ENCODE measurements at places on chromosomes 11 and 22.
A peak's percentile ranks its signal among the peaks of the same experiment; 100 is the strongest.

- no peak for DNase-seq
Observed at GRCh38 chr22:32203181-32204039, 1.5 kb downstream of the RFPL2 start.

- no peak for DNase-seq
Observed at GRCh38 chr22:19853879-19854777, 546 bp downstream of the GNB1L start.

DNA sequence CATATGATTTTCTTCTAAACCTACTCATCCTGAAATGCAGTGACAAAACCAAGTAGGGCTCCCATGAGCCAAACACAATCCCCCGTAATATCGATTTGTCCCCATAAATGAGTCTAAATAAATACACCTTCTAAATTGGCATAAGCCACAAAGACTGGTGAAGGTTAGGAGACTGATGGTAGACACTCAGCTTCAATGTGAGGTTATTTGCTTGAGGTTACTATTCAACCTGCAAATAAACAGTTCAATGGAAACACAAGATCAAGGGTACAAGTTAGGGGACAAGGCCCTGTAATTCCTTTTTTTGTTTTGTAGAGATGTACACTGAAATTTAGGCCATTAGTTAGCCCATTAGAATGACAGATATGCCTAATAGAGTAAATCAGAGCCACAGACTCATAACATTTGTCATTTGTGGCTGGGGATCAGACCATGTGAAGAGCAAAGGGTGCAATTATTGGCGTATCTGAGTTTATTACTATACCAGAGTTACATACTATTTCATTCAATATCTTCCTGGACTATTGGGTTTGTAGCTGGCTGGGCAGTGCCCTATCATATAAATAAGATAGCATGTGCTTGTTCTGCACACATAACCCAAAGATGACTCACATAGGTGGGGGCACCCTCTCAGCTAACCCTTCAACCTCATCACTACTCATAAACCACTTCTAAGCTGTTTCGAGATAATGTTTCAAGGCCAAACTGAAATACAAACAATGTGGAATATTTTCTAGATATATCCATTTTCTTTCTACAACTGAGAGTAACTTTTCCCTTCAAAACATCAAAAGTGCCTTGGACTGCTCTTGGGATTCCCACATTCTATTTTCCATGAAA lies 695.3 kb downstream of the KCNA4 start:
- DNase-seq, result no peak

GRCh38 chr11:114617157-114618124 lies 21.9 kb upstream of the NXPE4 start:
- no peak for DNase-seq

DNA sequence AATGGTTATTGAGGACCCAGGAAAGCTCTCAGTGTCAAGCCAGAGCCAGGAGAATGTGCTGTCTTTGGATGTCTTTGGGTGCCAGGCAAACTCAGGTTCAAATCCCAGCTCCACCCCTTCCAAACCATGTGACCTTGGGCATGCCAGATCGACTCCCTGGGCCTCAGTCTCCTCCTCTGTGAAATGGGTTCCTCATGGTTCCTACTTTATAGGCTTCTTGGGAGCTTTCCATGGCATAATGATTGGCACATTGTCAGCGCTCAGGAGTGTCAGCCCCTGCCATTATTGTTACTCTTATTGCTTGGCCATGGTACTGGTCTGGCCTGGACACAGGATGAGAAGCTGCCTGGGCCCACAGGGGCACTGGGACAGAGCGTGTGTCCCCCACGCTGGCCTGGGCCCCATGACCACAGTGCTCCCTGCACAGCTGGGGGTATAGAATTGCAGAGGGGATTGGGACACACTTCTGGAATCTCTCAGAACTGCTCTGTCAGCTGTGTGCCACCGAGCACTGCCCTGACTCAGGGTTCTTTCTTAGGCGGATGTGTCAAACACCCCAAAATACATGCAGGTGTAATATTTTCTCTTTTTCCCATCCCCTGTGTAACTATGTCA lies 37.6 kb upstream of the CRYBB3 start:
- no peak for DNase-seq

DNA sequence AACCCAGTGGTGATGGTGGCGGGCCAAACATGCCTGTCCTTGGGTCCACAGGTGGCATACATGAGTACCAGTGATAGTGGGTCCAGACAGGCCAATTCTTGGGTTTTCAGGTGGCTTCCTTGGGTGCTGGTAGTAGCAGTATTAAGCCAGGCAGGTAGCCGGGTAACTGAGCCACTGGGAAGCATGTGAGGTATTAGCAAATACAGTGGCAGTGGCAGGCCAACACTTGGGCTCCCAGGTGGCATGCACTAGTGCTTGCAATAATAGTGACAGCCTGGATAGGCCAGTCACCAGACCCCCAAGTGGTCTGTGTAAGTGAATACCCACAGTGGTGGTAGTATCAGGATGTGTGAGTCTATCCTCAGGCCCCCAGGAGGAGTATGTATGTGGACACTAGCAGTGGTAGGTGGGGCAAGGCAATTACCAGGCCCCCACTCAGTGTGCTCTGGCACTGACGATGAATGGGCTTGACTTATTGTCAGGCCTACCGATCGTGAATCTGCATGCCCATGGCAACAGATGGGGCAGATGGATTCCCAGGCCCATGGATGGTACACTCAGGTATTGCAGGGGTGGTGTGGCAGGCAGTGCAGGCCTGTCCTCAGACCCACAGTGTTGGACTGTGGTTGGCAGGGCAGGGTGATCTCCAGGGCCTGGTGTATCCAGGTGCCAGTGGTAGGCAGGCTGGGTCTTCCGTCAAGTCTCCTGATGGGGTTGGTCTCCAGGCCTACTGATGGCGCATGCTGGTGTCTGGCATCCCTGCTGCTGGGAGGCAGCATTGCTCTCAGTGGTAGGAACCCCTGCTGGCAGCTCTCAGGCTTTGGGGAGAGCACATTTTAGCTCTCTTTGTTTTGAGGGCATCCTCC lies 840.7 kb downstream of the FAM181B start:
- no peak for DNase-seq

GRCh38 chr22:42090596-42091454 lies at the start of gene NDUFA6:
Gene NDUFA6, minus strand, starts transcription at chr22:42090772. Its CDS starts 28 bp downstream, at chr22:42090744.
- peak; percentile 98 for DNase-seq

- peak; percentile 39 for DNase-seq
Observed at GRCh38 chr22:39545386-39546365, 13.1 kb upstream of the RPS19BP1 start.

DNA sequence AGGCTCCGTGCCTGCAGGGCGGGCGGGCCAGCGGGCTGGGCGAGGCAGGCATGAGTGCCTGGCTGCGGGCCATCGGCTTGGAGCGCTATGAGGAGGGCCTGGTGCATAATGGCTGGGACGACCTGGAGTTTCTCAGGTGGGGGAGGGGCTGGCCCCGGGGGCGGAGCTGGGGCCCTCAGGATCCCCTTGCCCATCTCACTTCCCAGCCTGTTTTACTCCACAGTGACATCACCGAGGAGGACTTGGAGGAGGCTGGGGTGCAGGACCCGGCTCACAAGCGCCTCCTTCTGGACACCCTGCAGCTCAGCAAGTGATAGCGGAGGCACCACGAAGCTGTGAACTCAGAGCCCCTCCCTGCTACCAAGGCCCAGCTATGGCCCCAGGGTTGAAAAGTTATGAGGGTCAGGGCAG lies 5.9 kb downstream of the PHOX2A start:
- no peak for DNase-seq
